ENCODE measurements at places on chromosomes 12 and 14. TPM values are rescaled to one million over a fixed set of nuclear protein-coding genes. Genes with fewer than 3 reads are reported as not detected.

- peak; percentile 64 for ATAC-seq
Observed at GRCh38 chr12:7374423-7375144, 69.4 kb downstream of the CD163L1 start.

GRCh38 chr12:45775964-45776363, 46.5 kb downstream of the ARID2 start:
- ATAC-seq = no peak

SYNE3 gene
- total RNA-seq = 1.2 TPM

GRCh38 chr12:6313326-6313940, 3.0 kb downstream of the PLEKHG6 start:
- ATAC-seq = peak; percentile 21

CIROP gene
- 0.05 TPM for total RNA-seq

TMTC1 gene
- total RNA-seq = 98.0 TPM

NRIP2 gene
- total RNA-seq = 3.7 TPM

DNA sequence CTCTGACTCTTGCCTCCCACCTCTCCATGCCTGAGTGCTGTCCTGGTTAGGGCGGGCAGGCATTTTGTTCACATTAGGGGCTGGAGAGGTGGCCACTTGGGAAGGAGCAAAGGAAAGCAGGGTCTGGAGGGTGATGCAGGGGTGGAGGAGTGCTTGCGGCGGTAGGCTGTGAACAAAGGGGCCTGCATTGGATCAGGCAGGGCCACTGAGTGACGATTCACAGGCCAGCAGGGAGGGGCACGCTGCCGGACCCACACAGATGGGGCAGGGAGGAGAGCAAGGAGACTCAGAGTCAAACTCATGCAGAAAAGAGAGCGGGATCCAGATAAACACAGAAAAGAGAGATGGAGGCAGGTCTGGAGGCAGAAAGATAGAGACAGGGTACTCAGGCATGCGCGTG, 58.4 kb upstream of the TBX3 start:
- no peak for ATAC-seq

DNA sequence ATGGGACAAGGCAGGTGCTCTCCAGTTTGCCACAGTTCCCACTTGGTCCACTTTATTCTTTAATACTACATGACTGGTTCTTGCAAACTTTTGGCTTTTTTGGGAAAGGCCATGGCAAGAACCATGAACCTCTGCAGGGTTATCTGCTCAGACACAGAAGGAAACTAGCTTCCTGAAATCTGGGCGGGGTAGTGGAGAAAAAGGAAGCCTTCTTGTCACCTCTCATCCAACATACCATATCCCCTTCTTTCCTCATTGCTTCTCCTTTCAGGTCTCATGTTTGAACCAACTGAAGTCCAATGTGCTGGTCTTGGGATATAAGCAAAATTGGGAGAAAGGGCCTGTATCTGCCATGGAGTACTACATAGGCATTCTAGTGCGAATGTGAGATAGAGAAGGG, 5.5 kb upstream of the KLHL33 start:
- no peak for ATAC-seq

DNA sequence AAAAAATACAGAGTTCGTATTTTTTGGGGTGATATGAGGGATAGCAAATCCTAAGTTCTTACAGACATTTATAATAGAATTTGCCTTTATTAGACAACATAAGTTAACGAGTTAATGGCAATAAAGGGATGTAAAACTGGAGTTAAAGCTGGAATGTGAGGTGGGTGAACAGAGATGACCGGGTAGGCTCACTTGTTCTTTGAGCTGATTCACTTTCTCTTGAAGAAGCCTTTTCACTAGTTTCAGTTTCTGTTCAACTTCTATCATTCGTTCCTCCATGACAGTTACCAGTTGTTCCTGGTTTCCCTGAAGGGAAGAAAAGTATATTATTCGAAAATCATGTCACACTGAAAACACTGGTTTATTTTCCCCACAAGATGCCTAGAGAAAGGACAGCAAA, 57.7 kb upstream of the SAV1 start:
- ATAC-seq = no peak

DNA sequence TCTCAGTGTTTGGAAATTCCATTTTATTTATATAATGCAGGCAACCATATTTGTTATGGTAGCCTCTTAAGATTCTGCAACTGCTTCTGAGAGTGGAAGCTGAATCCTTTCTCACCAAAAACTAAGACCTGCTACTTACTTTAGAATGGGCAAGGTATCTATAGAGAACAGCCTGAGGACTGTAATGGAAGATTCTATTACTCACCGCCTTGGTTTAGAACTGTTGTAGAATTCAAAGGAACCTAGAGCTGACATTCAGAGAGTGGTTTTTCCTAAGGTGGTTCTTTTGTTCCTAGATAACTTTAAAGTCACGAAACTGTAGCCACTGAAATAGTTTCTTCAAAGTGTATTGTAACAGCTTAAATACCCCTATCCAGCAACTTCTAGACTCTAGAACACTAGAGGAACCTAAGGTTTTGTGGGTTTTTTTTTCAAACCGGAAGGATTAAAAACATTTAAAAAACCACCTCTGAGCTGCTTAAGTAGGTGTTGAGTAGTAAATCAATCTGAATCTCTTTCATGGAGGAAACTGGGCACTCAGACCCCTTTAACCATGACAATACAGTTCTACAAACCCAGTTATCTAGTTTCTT, 4.2 kb downstream of the TDP1 start:
- no peak for ATAC-seq

DNA sequence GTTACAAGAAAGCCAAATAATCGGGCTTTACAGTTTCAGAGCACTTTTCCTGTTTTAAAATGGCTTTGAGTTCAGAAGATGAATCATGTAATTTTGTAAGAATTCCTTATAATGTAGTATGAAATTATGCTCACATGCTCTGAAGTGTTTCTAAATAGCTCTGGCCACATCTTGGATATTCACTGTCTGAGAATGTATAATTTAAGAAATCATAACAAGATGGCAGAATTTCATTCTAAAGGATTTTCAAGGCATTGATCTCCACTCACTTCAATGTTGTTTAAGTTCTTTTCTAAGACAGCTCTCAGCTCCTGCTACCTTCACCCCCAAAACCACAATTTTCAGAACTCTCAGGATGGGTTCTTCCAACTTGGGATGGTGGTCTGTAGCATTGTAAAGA, 180.1 kb downstream of the DACT1 start:
- ATAC-seq = no peak

- no peak for ATAC-seq
Observed at GRCh38 chr12:18828987-18829386, 91.1 kb downstream of the CAPZA3 start.

DNA sequence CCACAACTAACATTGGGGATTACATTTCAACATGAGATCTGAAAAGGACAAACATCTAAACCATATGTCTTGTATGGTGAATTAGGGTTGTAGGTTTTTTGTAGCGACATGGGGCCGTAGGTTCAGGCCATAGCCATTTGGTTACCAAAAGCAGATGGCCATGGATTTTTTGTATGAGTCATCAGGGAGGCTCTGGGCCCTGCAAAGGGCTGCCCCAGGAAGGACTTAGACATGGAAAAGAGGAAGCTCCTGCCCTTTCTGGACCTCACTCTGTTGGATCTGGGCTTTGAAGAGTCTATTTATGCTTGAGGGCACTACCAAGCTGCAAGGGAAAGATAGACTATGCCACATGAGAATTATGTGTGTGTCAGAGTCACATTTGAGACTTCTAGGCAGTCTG, 89.3 kb upstream of the DHRS4 start:
- no peak for ATAC-seq

AMDHD1 gene
- total RNA-seq = 7.0 TPM

- ATAC-seq = no peak
Observed at GRCh38 chr14:34883954-34884353, 8.8 kb upstream of the BAZ1A start.

DBX2 gene
- 0.09 TPM for total RNA-seq
